ENCODE measurements at places on chromosomes 5 and 9.

DNA sequence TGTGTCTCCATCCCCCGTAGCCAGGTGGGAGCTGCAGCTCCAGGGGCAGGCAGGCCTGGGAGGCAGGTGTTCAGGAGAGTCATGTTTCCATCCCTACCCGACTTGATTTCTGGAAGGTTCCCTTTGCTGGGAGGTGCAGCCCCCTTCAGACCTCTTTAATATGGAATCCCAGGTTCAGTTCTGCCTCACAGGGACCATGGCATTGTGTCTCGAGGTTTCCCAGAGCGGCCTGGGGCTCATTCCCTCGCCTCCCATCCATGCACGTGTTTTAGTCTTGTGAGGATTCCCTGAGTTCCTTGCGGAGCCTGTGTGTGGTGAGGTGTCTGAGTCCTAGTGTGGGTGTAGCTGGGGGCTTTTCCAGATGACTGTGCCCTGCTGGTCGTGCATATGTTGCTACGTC lies 16.5 kb upstream of the AHRR start:
- DNase-seq = no peak

GRCh38 chr9:116456490-116457088 lies 230.5 kb upstream of the TRIM32 start:
- DNase-seq = no peak

- no peak for DNase-seq
Measured at GRCh38 chr9:106964822-106965525, 102.0 kb downstream of the ZNF462 start.

DNA sequence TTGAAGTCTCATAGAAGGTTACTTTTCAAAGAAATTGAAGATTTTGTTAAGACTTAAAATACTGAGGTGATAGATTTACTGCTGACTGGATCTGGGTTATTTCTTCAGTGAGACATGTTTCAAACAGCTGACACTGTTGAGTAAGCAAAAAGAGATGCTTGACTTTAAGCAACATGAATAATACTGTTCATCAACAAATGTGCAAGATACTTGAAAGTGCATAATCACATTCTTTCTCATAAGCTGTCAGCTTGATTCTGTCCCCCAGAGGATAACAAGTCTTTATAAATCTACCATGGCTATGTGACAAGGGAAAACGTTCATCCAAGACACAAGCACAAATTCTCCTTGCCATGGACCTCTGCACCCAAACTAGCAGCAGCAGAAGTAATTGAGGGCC lies 260.1 kb upstream of the CDH18 start:
- no peak for DNase-seq

DNA sequence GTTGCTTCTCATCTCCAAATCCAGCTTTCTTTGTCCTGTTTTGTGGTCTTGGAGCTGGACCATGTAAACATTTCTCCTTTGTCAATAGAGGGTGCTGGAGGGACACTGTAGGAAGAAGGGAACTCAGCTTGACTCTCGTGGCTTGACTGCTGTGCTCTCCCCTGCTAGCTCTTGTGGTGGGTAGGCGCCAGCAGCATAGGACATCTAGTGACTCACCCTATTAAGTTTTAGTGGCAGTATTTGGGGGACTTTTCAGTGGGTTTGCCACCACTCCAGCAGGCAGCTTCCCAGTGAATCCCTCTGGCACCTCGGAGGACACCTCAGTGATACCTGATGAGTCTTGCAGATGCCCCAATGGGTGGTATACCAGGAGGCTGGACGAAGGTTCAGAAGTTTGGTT lies 97.8 kb downstream of the TSSK1B start:
- peak; percentile 62 for DNase-seq

GRCh38 chr9:74499111-74499601 lies 2.0 kb downstream of the RORB start:
- no peak for DNase-seq

DNA sequence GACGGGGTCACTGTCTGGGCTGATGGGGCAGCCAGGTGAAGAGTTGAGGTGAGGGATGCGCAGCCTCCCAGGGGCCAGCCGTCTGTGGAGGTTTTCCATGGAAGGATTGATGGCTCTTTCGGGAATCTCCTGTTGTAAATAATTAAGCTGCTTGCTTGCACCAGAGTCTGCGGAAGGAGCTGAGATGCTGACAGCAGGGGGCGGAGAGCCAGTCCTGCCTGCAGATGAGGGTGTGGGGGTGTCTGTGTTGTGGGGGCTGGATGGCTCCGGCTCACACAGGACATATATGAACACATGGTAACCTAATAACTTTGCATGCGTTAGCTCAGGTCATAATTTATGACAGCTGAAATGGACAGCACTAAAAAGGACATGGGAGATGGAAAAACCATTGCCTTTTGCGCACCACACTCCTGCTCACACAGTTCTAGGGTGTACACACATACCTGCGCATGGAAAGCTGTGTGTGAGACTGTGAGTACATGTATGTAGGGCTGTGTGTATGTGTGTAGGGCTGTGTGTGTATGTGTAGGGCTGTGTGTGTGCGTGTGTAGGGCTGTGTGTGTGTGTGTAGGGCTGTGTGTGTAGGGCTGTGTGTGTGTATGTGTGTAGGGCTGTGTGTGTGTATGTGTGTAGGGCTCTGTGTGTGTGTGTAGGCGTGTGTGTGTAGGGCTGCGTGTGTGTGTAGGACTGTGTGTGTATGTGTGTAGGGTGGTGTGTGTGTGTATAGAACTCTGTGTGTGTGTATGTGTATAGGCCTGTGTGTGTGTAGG lies 36.8 kb upstream of the SEMA4D start:
- peak; percentile 72 for DNase-seq

DNA sequence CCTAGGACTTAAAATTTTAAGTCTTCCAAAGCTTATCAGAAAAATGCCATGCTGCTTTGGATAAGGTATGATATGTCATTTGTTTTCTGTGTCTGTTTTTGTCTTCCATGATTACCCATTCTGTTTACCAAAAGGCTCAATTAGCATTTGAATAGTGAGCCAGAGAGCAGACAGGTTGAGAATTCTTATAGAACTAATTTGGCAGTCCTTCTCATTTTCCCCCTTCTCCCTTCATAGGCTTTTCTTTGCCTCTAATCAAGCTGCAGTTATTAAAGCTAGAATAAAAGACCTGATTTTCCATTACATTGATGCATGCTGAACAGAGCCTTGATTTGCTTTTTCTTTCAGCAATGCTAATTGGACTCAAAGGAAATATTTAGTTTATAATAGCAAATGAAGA lies 993.0 kb downstream of the MAT2B start:
- no peak for DNase-seq

- DNase-seq = no peak
Measured at GRCh38 chr5:107320376-107320775, 350.4 kb downstream of the EFNA5 start.

DNA sequence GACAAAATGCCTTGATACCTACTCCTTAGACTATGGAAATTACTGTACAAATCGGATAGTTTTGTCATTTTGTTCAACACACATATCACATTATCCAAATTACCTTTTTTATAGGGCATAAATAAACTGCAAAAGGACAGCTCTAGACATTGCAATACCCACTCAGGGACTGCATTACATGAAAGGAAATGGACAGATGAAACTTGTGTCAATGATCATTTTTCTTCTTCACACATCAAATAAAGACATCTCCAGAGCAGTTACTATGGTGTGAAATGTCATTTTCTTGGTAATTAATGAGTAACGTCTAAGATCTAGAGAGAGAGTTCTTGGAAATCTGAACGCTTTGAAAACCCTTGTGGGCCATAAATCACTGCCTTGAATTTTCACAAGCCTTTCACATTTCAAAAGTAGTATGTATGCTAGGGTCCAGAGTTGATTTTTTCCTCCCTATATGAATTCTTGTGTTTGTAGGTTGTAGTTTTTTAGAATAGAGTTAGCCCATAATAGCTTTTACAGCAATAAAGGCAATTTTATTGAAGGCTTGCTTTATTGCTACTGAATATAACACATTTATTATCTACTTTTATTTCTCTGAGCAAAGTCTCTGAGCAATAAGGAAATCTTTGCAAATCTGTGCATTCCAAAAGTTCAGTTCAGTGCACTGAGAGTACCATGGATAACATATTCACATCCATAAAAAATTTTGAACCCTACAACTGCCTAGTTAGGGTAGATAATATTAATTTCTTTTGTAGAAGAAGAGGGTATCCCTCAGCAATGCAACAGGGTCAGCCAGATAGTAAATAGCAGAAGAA lies 358.0 kb upstream of the PCSK5 start:
- no peak for DNase-seq

- DNase-seq = no peak
Measured at GRCh38 chr5:160744268-160745101, 107.5 kb downstream of the ATP10B start.
